ENCODE measurements at places on chromosomes 12 and 14.

DNA sequence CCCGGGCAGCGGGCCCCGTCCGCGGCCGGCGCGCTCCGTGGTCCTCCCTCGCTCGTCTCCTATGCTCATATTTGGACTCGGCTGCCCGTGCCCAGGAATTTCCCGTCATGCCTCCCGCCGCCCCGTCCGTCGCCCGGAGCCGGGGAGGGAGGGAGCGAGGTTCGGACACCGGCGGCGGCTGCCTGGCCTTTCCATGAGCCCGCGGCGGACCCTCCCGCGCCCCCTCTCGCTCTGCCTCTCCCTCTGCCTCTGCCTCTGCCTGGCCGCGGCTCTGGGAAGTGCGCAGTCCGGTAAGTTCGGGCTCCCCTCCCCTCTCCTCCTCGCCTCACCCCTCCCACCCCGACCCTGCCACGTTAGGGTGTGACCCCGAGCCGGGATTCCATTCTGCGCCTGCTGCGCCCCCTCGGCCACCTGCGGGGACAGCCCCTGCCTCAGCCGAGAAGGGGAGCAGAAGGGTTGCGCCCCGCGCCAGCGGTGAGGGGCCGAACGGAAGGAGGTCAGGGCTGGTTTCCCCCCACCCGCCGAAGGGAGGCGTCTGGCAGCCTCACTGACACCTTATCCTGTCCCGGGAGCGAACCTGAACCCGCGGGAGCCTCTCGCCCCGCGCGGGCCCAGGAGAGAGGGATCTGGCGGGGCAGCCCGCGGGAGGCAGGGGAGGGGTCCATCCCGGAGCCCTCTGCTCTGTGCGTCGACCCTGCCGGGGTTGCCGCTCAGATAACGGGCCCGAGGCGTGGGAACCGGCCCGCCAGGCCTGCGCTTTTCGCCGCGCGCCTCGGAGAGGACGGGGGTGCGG lies at the start of gene MSRB3:
TSS of gene MSRB3 (plus strand) at position 108 of the 793 bp plus-strand sequence. CDS start 29,897 bp downstream, outside the sequence.
- no peak for DNase-seq

DNA sequence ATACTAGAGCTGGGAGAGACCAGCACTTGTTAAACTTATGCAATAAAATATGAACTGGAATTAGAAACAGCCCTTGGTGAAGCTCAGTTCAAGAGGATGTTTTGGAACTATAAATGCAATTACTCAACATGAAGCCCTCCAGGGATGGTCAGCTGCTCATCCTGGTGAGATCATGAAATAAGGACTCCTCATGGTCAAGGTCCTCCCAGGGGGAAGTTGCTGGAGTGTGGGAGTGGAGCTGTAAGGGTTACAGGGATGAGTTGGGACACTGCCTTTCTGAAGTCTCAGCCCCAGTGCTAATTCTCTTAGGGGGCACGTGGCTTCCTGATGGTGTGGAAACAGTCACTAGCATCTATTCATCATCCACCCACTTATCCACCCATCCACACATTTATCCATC lies 301.7 kb upstream of the SFSWAP start:
- no peak for DNase-seq

- no peak for DNase-seq
Observed at GRCh38 chr14:71245659-71246361, 338.6 kb downstream of the PCNX1 start.

DNA sequence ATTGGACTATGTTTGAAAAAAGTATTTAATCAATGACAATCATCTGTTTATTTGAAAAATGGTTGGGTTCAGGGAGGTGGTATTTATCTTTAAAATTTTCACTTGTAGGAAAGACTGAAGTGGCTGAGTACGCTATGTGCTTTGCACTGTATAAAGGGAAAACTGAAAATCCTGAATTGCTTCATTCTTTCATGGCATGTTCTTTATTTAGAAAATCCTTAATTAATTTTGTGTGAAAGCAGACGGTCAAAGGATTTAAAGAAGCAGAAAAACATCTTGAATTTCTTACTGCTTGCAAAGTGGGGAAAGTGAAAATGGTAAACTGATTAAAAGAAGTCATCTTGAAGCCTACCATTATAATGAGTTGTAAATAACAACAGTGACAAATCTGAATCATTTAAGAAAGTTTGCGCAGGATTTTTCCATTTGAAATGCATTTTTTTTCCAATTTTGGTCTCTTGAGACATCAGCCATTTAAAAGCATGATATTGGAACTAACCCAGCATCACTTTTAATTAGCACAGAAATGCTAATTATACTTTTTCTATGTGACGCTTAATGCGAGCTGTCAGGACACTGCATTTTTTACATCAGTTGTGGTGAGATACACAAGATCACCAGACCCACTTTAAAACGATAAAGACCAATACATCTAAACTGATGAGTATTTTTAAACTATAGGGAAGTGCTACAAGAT lies 169.0 kb downstream of the NEDD1 start:
- DNase-seq = no peak

DNA sequence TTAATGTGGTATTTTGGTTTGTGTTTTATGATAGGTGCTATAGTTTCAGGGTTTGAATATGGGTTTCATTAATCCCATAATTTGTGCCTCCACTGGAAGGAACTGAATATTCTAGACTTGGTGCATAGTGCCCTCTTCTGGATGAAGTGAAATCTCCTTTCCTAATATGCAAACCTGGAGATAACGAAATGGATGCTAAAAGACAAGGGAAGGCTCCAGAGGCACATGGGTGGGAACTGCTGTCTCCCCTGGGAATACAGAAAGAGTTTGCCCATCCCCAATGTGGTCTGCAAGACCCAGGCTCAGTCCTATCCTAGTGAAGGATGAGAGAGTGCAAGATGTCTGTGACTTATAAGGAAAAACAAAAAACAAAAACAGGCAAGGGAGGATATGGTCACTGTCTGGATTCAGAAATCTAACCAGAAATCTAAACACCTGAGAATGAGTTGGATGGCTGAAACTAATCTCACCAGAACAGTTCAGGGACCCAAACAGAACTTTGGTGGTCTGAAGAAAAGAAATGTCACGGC lies 142.3 kb upstream of the TMPO start:
- DNase-seq = no peak

GRCh38 chr14:37143475-37143874 lies 28.9 kb downstream of the SLC25A21 start:
- no peak for DNase-seq

- DNase-seq = no peak
Observed at GRCh38 chr12:48958049-48958388, 732 bp upstream of the ARF3 start.

GRCh38 chr12:14373217-14373616 lies 7.7 kb downstream of the ATF7IP start:
- DNase-seq = no peak

GRCh38 chr14:52268279-52269061 lies 972 bp downstream of the PTGDR start:
- DNase-seq = no peak

- no peak for DNase-seq
Observed at GRCh38 chr14:61561657-61562276, 133.5 kb upstream of the HIF1A start.

GRCh38 chr14:54225457-54226060 lies 171.2 kb upstream of the CDKN3 start:
- DNase-seq = no peak

- no peak for DNase-seq
Observed at GRCh38 chr14:20848316-20848954, 42.8 kb upstream of the RNASE3 start.

DNA sequence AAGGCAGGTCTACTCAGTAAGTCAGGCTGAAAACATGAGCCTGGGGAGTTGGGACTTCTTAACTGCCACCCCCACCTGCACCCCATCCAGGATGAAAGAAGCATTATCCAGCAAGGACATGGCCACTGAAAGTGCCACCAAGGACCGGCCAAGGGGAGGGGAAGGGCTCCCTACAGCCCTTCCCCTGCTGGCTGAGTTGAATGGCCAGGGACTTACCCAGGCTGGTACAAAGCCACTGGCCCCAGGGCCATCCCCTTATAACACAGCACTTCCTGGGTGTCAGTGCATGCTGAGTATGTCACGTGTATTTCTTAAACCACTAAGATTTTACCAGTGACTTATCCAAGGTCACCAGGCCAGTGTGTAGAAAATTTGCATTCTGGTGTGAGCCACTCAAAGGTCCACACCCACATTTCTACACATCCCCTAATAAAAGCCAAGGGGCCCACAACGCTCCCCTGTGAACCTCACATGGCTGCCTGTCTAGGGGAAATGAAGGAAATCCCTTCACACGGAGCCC lies 29.3 kb upstream of the ZFP36L1 start:
- DNase-seq = no peak

GRCh38 chr12:95385246-95386035 lies 88.5 kb upstream of the METAP2 start:
- no peak for DNase-seq

- DNase-seq = no peak
Observed at GRCh38 chr12:28172434-28173030, 17.7 kb upstream of the CCDC91 start.

DNA sequence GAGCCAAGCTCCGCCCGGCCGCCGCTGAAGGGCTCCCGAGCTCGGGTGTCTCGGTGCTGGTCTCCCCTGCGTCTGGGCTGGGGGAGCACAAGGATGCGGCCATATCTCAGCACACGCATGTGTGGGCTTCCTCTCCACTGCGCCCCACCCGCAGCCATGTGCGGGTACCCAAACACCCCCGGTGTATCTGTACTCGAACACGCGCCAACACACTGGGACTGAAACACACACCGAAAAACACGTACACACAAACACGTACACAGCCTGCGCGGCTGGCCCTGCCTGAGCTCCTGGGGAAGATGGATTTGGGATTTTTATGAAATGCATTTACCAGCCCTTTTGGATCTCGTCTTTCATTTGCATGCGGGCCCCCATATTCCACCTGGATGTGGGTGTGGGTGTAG lies 897 bp upstream of the TBX3 start:
- DNase-seq = no peak

- DNase-seq = no peak
Observed at GRCh38 chr12:52145228-52146088, 46.4 kb downstream of the KRT80 start.

DNA sequence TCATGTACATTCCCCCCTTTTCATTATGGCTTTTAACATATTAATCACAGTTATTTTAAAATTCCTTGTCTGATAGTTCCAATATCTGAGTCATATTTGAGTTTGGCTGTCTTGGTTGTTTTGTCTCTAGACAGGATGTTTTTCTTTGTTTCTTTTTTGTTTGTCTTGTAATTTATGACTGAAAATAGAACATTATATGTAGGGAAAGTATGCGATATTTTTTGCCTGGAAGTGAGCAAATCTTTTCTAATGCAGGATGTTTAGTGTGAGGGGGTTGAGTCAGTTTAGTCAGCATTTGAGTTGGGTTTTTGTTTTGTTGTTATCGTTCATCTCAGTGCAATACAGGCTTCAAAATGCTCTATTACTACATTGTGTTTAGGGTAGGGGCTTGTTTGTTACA lies 239.7 kb downstream of the SNAPC1 start:
- DNase-seq = no peak

DNA sequence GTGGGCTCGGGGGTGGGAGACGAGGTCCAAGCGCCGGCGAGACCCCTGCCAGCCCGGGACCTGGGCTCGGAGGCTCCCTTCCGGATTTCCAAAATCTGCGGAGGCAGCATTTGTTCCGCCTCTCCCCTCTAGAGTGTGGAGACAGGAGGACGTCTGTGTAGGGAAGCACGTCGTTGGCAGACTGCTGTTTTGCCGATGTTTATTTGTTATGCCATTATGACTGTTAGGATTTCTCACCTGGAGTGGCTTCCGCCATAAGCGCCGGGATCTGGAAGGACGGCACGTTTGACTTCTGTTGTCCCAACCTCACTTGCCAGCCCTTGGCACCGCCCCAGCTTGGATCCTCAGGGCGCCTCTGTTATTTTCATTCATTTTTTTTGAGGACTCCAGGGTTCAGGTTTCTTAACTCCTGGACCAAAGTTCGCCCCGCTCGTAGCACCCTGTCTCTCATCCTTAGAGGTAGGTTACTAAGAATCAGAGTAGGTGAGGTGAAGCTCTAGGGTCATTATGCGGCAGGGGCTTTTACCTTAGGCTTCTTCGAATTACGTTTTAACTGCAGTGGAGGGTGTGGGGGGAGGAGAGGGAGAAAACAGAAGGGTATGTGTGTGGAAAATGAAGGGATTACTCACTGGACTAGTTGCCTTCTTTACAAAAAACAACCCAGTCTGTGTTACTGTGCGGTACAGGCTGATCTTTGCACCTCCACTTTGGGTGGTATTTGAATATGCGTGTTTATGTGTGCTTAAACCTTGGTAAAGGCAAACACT lies 547 bp upstream of the PYGL start:
- no peak for DNase-seq

DNA sequence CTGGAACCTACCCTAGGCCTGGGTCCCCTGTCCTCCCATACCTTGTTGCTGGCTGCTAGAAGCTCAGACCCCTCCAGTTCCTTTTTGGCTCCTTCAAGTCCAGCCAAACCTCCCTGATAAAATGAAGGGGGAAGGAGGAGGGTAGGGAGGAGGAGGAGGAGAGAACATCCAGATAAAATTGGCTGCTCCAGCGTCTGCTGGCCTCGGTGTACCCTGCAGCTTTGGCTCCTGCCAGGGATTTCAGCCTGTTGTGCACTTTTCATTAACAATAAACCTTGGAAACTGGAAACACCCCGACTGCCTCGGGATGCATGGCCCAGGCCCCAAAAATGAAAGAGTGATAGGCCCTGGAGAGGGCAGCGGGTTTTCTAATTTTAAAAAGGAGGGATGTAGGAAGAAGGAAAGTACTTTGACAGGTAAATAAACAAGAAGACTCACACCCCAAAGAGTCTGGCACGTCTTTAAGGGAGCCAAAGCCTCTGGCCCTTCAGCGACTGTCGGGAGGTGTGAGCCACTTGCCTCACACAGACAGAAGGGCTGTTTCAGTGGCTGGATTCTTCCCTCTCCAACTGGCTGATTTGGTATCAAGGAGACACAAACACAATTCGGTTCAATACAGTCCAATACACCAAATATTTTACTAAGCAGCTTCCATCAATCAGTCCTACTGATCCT lies 49.8 kb downstream of the NUAK1 start:
- DNase-seq = no peak

DNA sequence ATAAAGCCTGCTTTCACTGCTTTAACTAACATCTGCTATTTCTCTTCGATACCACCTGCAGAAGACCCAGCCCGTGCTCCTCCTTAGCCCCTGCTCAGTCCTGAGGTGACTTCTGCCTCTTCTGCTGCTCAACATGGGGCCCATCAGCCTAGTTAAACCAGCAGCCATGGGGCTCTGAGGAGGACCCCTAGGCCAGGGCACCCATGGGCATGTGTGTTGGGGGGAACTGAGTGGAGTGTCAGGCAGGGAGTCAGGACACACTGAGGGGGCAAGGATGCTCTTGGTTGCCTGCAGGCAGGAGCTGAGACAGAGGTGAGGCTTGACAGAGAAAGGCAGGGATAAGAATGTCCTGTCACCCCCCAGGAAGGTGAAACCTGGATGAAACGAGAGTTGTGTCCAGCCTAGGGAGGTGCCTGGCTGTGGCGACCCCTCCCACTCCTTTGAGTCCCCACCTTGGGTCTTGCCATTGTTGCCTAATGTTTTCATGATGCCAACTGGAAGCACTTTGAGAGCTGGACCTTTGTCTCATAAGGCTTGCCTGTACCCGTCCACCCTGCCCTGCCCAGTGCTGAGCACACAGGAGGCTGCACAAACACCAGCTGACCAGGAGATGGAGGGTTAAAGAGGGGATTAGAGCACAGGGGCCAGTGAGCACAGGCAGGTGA lies 12.5 kb upstream of the RABGGTA start:
- no peak for DNase-seq

GRCh38 chr12:68745376-68745903 lies 536 bp upstream of the SLC35E3 start:
- no peak for DNase-seq

- no peak for DNase-seq
Observed at GRCh38 chr12:50081096-50081808, 3.9 kb upstream of the SMARCD1 start.

- DNase-seq = no peak
Observed at GRCh38 chr12:92331383-92331782, 185.7 kb upstream of the BTG1 start.

- no peak for DNase-seq
Observed at GRCh38 chr12:49017891-49018260, 700 bp downstream of the PRKAG1 start.
